ENCODE measurements at places on chromosomes 6 and 20. TPM values are rescaled to one million over a fixed set of nuclear protein-coding genes. Genes with fewer than 3 reads are reported as not detected.

DNA sequence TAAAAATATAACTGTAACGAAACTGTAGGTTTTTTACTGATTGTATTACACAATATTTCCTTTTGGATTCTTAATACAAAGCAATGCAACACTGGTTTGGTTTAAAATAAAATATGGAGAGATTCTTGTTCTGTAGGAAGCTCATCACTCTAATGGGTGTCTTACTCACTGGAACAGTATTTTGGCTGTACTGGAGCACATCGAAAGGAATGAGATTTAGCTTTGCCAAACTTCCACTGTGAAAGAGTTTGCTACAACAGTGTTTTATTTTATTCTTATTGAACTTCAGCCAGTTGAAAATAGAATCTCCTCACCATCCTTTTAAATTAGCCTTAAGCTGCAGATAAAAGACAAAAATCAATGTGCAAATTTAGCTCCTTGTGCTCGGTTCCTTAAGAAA lies 230.7 kb upstream of the QKI start:
- H3K27me3 ChIP-seq = no peaks in the 10 kb centered on the region
- no peaks in the 10 kb centered on the region for H3K36me3 ChIP-seq
- DNase-seq = no peak
- H3K4me3 ChIP-seq = no peak overlapping the region
- H3K4me1 ChIP-seq = peaks cover 2% of the 10 kb centered on the region

DNA sequence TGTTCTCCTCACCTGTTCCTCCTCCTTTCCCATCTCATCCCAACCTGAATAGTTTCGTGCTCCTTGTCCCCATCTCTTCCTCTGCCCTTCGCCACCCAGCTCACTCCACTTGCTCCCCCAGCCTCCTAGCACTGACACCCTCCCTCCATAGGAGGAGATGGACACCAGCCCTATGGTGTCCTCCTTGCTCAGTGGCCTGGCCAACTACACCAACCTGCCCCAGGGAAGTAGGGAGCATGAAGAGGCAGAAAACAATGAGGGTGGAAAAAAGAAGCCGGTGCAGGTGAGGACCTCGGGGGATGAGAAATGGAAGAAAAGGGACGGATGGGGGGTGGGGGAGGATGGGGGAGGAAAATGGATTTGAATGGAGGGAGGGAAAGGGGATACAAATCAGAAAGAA lies 6.2 kb downstream of the SLC12A5 start:
- H3K4me1 ChIP-seq = no peaks in the 10 kb centered on the region
- H3K27me3 ChIP-seq = peaks cover 16% of the 10 kb centered on the region
- H3K36me3 ChIP-seq = no peaks in the 10 kb centered on the region
- no peak for DNase-seq
- no peak overlapping the region for H3K27ac ChIP-seq
- no peak overlapping the region for H3K4me3 ChIP-seq

DNA sequence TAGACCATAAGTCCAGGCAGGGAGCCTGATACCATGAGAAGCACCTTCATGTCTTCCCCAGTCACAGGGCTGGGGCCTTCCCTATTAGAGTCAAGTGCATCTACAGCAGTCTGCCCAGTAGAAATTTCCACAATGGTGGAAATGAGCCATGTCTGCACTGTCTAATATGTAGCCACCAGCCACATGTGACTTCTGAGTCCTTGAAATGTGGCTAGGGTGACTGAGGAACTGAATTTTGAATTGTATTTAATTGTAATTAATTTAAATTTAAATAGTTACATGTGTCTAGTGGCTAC lies 300.2 kb downstream of the CLIC5 start:
- H3K27ac ChIP-seq = no peak overlapping the region
- no peak overlapping the region for H3K4me3 ChIP-seq
- no peaks in the 10 kb centered on the region for H3K27me3 ChIP-seq

DNA sequence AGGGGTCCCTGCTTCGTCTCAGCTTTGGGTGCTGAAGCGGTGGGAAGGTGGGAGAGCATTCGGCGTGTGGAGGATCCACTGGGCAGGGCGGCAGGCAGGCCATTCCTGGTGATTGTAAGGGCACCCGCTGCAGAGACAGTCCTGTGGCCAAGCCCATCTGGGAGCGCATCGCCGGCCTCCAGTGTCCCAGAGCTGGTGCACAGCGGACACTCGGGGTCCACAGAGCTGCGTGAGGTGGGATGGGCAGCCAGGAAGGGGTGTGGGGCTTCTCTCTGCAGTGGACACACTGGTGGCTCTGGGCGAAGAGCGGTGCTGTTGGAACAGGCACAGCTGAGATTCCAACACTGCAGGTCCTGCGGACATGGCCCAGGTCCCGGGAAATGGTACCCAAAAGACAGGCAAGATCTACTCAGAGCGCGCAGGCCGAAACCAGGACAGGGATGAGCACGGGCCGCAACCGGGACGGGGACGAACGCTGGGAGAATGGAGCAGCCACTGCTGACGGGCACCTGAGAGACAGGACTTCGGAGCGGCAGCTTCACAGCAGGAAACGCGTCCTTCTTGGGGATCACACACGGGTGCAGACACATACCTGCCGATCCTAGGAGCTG lies 188.2 kb downstream of the ERMARD start:
- H3K4me3 ChIP-seq = no peak overlapping the region
- no peaks in the 10 kb centered on the region for H3K36me3 ChIP-seq
- peaks cover 4% of the 10 kb centered on the region for H3K4me1 ChIP-seq
- no peaks in the 10 kb centered on the region for H3K27me3 ChIP-seq
- no peak overlapping the region for H3K27ac ChIP-seq

DNA sequence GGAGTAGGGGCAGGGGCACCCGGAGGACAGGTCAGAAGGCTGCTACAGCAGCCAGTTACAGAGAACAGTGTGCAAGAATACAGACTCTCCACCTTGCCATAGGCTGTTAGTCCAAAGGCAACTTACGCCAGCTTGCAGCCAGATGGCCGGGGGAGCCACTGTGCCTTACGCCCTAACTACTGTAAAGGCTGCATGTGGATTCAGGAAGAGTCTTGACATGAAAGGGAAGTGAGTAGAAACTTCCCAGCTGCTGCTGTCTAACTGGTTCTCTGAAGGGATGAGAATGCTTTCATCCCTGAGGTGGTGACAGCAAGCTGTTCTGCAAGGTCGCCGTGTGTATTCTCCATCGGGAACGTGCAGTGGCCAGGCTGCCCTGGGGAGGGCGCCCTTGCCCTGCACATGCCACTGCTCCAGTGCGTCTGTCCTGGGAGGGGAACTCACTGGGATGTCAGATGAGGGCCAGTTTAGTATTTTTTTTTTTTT lies 46.1 kb downstream of the LYRM4 start:
- H3K4me3 ChIP-seq = no peak overlapping the region
- peaks cover 2% of the 10 kb centered on the region for H3K36me3 ChIP-seq
- no peaks in the 10 kb centered on the region for H3K4me1 ChIP-seq

DNA sequence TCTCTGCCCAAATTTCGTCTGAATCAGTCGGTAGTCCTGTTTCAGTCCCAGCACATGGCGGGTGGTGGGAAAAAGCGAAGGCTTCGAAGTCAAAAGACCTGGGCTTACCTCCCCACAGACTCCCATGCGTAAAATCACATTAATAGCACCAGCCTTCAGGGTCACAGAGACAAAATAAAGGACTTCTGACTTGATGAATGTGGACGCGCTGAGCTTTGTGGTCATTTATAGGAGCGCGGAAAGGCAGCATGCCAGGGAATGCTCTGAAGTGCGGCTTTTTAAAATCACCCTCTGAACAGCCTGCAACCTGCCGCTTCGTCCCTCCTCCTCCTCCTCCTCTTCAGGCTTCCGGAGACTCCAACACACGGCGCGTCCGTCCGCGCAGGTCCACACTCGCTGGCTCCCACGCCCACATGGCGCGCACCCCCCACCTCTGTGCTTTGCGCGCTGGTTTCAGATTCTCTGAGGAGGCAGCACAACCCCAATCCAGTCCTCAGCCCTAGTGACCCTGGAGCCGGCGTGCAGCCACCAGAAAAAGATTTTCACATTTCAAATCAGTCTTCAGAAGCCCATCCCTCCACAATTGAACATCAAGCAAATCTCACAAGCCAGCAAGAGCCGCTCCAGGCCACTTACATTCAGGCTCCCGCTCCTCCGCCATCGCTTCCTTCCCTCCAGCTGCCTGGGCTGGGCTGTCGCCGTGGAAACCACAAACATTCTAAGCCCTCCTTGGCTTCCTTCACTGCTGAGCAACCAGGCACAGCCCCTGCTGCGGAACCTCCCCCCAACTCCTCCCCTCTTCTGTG lies at the start of gene C6orf118:
C6orf118 (minus strand) TSS at position 680 of the 806 bp plus-strand sequence; CDS start at position 661, 19 bp downstream.
- H3K27me3 ChIP-seq = no peaks in the 10 kb centered on the region
- DNase-seq = peak; percentile 97
- no peaks in the 10 kb centered on the region for H3K36me3 ChIP-seq

DNA sequence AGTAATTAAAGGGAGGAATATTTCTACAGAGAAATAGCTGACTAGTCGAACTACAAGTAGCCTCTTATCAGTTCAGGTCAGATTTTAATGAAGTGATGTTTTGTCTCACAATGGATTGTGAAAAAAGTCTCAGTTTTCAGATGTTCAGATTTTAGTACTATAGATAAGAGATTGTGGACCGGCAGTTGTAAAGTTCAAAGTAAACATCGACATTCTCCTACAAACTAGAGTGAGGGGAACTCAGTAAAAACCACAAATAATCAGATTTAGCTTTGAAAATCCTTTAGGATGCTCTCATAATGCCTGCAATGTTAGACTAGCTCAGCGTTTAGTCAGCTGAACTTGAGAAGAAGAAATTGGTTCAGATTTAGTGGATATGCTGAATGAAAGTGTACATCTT lies 39.9 kb downstream of the RCAN2 start:
- no peak overlapping the region for H3K27ac ChIP-seq
- no peaks in the 10 kb centered on the region for H3K36me3 ChIP-seq
- DNase-seq = no peak
- no peaks in the 10 kb centered on the region for H3K4me1 ChIP-seq
- no peak overlapping the region for H3K4me3 ChIP-seq
- no peaks in the 10 kb centered on the region for H3K27me3 ChIP-seq

DNA sequence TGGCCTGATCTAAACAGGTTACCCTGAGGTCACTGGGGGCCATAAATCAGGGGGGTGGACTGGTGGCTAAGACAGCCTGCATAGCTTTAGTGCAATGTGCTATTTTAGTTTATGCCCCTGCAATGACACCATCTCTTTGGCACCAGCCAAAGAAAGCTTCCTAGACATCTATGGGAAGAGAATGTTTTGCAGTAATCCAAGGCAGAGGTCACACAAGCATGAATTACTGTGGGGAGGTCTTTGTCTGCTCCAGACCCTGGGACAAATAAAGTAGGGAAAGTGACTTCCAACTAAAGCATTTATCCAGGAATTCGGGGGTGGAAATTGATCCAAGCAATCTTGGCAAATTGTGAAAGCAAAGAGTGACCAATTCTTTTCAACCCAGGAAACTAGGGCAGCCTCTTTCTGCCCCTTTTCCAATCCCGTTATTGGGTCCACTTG lies 5.3 kb downstream of the RIPOR2 start:
- no peaks in the 10 kb centered on the region for H3K27me3 ChIP-seq
- H3K27ac ChIP-seq = no peak overlapping the region
- H3K4me3 ChIP-seq = no peak overlapping the region
- no peaks in the 10 kb centered on the region for H3K36me3 ChIP-seq
- DNase-seq = no peak
- no peaks in the 10 kb centered on the region for H3K4me1 ChIP-seq

DNA sequence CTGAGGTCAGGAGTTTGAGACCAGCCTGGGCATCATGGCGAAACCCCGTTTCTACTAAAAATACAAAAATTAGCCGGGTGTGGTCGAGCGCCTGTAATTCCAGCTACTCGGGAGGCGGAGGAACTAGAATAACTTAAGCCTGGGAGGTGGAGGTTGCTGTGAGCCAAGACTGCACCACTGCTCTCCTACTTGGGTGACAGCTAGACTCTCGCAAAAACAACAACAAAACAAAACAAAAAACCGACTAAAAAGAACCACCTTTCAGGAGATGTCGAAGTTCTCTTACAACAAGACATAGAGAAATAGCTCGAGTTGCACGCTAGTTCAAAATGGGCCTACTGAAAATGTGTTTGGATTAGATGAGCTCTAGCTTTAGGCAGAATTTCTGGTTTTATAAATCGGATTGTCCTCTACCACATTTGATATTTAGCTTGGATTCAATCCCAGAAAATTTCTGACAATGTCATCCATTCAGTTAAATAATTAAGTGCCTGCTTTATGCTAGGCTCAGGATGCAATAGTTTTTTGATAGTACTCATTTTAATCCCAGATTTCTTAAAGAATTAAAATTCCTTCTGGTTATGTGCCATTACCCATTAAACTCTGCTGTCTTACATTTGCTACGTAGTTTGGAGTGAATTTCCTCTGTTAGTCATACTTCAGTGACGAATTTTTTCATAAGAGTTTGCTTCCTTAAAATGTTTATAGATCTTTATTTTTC lies 137.5 kb upstream of the SHLD1 start:
- peak overlapping the region; percentile 49 for H3K27ac ChIP-seq
- no peaks in the 10 kb centered on the region for H3K4me1 ChIP-seq
- H3K36me3 ChIP-seq = no peaks in the 10 kb centered on the region
- H3K4me3 ChIP-seq = no peak overlapping the region
- H3K27me3 ChIP-seq = no peaks in the 10 kb centered on the region

DNA sequence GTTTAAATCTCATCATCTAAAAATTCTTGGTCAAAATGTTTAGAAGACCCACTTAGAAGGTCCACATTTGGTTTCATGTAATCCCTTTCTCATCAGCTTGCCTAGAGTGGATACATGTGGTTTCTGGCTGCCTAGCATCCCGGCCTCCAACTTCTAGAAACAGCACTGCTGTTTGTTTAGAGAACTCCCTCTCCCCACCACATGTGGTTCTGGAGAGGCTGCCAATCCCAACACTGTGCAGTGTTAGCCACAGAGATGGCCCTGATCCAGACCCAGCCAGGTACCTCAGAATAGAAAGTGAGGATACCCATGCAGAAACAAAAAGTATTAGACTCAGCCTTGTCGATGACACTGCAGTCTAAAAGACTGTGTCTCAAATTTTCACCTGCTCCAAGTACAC lies 241.8 kb downstream of the BCKDHB start:
- no peak overlapping the region for H3K27ac ChIP-seq
- no peaks in the 10 kb centered on the region for H3K4me1 ChIP-seq
- H3K36me3 ChIP-seq = no peaks in the 10 kb centered on the region
- no peak for DNase-seq

DNA sequence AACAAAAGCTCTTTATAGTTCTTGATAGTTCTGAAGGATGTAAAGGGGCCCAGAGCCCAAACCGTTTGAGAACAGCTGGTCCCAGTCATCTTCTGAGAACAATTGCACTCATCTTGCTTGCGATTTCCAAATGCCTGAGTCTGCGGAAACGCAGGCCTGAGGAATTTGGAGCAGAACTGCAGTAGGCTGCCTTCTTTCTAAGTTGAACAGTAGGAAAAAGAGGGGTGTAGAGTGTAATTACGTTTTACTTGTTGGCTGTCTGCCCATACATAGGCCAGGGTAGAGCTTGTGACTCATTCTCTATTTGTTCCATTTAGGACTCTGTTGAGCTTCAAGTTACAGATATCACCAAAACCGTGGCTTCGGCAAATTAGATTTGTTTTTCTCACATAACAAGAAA lies 42.0 kb upstream of the KIF16B start:
- H3K36me3 ChIP-seq = no peaks in the 10 kb centered on the region
- no peak overlapping the region for H3K4me3 ChIP-seq
- no peaks in the 10 kb centered on the region for H3K27me3 ChIP-seq
- H3K27ac ChIP-seq = no peak overlapping the region
- DNase-seq = peak; percentile 48

- H3K4me3 ChIP-seq = no peak overlapping the region
- DNase-seq = no peak
- H3K36me3 ChIP-seq = no peaks in the 10 kb centered on the region
- no peaks in the 10 kb centered on the region for H3K4me1 ChIP-seq
These were observed 642 bp downstream of the NKX2-2 start for GRCh38 chr20:21513181-21513663.

- no peak for DNase-seq
- no peaks in the 10 kb centered on the region for H3K36me3 ChIP-seq
- H3K4me3 ChIP-seq = no peak overlapping the region
- no peaks in the 10 kb centered on the region for H3K27me3 ChIP-seq
These were observed 652.1 kb downstream of the CBLN4 start for GRCh38 chr20:55353206-55353605.

The TINAG gene
- polyA plus RNA-seq = 73.0 TPM

The MYBL2 gene
- not detected for polyA plus RNA-seq

The GID8 gene
- 16.4 TPM for polyA plus RNA-seq

The GPSM3 gene
- polyA plus RNA-seq = 6.2 TPM

The SCRT2 gene
- polyA plus RNA-seq = not detected
